ENCODE measurements at places on chromosomes 7 and 10. TPM values are rescaled to one million over a fixed set of nuclear protein-coding genes. Genes with fewer than 3 reads are reported as not detected.

GRCh38 chr10:125559210-125559609 is 123.8 kb downstream of the TEX36 start:
- DNase-seq = no peak

GRCh38 chr7:2913760-2914387 is 69.8 kb upstream of the GNA12 start:
- no peak for DNase-seq

- no peak for DNase-seq
Measured at GRCh38 chr10:127449490-127449889, 99.6 kb upstream of the NPS start.

GRCh38 chr7:124031919-124032318 is 948 bp downstream of the TMEM229A start:
- DNase-seq = no peak

DNA sequence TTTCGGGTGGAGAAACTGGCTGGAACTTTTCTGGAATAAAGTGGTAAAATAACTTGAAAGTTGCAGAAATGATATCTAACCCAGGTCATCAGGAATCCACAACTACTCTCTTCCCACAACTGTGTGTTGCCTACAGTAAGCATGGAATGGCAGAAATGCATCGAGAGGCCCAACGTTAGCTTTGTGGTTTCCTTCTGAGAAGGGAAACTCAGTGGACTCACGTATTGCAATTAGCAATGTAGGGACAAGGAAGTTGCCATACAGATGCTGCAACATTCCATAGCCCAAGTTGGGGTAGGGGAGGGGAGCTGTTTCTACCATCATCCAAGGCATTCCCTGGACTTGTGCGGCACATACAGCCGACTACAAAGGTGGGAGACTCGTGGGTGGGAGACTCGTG is 1.9 kb downstream of the PON1 start:
- no peak for DNase-seq

- DNase-seq = no peak
Measured at GRCh38 chr7:11210374-11210773, 236.7 kb downstream of the PHF14 start.

Gene TUBB8
- total RNA-seq = not detected

DNA sequence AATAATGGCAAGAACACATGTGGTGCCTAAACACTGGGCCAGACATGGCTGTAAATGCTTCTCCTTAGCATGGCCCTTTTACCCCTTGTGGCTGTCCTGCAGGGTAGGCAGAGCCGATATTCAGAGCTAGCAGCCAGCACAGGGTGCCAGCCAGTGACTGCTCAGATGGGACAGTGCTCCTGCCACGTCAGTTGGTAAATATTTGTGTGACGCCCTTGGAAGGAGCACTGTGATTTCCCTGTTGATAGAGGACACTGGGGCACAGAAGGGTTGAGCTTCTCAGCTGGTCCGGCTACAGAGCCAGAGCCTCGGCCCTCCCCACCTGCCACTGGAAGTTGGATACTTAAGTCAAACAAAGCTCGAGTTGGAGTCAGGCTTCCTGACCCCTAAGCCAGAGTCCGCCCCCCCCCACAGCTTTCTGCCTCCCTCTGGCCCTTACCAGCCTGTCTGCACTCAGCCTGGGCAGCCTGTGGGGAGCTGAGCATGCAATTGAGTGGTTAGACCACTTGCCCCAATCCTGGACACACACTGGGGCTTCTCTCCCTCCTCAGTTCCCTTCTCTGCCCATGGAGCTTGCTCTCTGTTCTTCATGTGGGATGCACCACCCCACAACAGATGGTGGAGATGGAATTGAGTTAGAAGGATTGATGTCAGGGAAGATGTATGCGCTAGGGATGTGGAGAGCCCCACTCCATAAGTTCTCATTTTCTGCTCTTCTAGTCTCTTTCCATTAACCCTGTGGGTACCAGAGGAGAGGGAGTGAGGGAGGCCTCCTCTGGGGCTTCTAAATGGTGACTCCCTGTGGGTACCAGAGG is 350.8 kb downstream of the PLXNA4 start:
- no peak for DNase-seq

GRCh38 chr7:119256446-119257131 is 1016.4 kb upstream of the KCND2 start:
- DNase-seq = no peak

Gene AFAP1L2
- 25.8 TPM for total RNA-seq

Gene MDFIC
- 18.4 TPM for total RNA-seq

GRCh38 chr7:43108255-43109011 is 4.0 kb upstream of the HECW1 start:
- DNase-seq = peak; percentile 50

Gene RADIL
- 0.28 TPM for total RNA-seq

GRCh38 chr10:125089469-125089868 is 70.9 kb downstream of the CTBP2 start:
- DNase-seq = no peak

Gene CDK6
- total RNA-seq = 130 TPM

DNA sequence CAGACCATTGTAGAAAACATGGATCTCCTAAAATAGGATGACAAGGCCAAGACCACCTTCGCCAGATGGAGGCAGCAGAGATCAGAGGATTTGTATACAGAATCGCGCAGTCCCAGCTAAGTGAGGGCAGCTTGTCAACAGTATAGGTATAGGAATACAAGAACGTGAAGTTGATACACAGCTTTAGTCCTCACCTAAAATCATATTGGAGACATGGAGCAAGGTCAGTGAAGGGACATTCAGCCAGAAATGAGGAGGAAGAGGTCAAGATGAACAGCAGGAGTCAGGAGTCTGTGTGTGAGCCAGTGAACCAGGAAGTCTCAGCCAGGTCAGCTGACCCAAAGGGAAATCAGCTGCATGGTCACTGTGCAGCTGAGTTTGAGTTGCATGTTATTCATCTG is 263.4 kb upstream of the PRKCQ start:
- DNase-seq = no peak

DNA sequence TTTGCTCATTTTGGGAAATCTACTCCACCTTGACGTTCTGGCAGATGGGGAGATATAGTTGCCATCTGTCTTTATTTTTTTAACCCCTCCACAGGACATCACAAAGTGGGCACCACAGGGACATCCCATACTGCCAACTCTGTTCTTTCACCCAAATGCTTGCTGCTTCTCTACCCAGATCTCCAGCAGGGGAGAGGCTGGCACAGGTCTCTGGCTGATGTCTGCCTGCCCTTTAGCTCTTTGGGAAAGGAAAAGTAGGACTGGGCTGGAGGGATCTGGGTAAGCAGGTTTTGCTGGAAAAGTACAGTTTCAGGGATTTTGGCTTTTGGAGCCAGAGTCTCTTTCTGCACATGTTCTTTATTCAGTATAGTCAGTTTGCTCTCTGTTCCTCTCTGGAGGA is 156.7 kb downstream of the ANLN start:
- DNase-seq = no peak

DNA sequence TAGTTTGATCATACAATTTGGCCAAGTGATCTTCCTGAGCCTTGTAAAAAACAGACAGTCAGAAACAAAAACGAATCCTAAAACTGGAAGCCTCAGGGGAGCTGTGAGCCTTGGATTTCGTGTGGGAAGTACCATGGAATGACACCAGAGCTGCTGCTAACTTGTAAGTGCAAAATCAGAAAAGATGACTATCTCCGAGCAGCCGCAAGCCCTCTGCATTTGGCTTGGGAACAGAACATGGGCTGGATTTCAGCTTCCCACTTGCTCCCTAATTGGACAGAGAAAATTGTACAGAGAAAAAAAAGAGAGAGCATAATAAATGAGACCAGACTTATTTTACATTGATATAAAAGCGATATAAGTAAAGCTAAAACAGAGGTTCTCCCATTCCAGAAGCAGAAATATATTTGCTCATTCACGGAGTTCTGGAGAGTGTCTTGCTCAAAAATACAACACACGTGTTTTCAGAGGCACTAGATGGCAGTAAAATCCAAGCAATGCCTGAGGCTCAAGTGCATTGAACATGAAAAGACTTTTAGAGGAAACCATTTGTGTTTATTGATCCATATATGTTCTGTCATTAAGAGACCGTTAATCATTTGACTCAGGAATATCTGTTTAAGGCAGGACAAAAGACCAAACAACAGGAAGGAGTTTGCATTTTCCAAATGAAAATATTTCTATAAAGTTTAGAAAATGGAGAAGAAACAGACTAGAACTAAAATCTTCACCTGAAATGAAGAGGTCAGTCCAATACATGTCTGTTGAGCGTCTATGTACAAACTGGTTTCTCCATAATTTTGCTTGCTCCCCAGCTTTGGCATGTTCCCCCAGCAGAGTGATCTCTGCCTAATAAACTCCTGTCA is 78.3 kb upstream of the SLC26A5 start:
- DNase-seq = peak; percentile 17

DNA sequence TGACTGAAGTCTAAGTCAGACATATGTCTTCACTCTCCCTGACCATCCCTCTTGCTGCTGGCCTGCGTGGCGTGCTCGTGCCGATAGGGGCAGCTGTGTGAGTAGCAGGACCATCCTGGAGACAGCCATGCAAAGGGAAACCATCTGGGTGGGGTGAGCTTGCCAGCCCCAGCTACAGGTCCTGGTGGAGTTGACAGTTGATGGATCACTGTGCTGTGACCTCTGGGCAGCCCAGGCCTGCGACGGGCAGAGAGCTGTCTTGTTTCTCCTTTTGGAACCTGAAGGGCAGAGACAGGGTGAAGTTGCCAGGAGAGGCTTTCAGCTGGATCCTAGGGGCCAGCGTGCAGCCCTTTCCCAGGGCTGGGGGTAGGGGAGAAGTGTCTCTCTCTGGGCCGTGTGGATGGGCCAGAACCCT is 44.7 kb downstream of the GRK5 start:
- DNase-seq = no peak

DNA sequence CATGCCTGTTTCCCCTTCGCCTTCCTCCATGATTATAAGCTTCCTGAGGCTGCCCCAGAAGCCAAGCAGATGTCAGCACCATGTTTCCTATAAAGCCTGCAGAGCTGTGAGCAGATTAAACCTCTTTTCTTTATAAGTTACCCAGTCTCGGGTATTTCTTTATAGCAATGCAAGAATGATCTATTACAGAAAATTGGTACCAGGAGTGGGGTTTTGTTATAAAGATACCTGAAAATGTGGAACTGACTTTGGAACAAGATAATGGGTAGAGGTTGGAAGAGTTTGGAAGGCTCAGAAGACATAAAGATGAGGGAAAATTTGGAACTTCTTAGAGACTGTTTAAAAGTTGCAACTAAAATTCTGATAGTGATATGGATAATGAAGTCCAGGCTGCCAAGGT is 4.8 kb upstream of the RSU1 start:
- no peak for DNase-seq

GRCh38 chr7:131109011-131109758 is 218.5 kb upstream of the MKLN1 start:
- peak; percentile 11 for DNase-seq

DNA sequence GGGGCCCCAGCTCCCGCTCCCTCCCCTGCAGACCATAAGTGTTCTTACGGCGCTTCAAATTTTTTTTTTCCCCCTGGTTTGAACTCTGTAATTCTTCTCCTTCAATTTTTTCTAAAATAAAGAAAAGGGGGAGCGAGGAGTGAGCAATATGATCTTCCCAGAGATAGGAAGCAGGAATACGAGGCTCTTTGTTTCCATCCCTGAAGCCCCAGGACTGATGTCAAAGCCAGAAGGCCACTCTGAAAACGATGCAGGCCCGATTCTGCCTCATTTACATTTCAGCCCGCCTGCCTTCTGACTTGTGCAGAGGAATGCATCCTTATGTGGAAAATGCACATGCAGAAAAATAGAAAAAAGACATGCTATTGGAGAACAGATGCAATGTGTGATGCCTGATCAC is 401.5 kb upstream of the MKI67 start:
- no peak for DNase-seq

- no peak for DNase-seq
Measured at GRCh38 chr7:36153571-36154097, 580 bp downstream of the EEPD1 start.

Gene ARMH3
- 17.3 TPM for total RNA-seq

DNA sequence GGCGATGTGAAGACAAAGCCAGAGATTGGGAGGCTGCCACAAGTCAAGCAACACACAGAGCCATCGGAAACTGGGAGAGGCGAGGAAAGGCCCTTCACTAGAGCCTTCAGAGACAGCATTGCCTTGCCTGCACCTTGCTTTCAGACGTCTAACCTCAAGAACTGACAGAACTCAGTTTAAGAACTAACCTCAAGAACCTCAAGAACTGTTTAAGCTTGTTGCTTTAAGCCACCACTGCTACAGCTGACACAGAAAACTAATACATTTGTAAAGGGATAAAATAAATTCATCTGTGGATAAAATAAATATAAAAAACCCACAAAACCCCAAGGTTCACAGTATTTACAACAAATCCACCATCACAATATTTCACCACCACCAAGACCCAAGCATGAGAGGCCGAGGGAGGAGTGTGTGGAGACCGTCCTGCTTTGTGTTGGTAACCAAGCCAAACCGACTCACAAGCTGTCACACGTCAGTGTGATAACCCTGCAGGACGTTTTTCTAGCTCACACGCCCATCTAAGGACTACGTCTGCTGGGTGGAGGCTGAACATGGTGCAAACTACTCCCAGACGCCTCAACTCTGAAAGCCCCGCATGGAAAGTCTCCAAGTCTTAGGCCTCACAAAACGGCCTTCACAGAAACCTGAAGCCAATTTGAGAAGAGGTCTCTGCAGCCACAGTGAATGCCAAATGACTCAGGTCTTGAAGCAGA is 116.8 kb downstream of the ABLIM1 start:
- DNase-seq = peak; percentile 89

Gene ALOX5
- not detected for total RNA-seq

GRCh38 chr10:30630571-30630970 is 1.0 kb upstream of the LYZL2 start:
- DNase-seq = no peak

GRCh38 chr10:82251222-82251906 is 376.4 kb downstream of the NRG3 start:
- no peak for DNase-seq

GRCh38 chr10:47184273-47184672 is 115.7 kb upstream of the GDF10 start:
- no peak for DNase-seq

DNA sequence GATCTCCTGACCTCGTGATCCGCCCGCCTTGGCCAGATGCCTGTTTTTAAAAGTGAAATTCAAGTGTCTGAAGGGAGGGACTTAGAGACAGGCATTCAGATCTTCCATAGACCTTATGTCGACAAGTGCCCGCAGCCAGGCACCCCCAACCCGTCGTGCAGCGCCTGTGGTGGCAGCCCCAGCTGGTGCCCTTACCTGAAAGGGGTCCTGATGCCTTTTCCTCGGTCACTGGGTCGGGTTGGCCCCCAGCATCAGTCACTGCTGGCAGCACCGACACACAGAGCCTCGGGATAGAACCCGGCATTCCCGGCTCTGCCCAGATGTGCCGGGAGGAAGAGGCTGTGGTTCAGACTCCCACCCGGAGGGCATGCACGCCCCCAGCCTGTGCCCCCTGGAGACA is 23.3 kb downstream of the LRRC27 start:
- no peak for DNase-seq

GRCh38 chr7:115059321-115059720 is 137.4 kb downstream of the MDFIC start:
- DNase-seq = no peak

DNA sequence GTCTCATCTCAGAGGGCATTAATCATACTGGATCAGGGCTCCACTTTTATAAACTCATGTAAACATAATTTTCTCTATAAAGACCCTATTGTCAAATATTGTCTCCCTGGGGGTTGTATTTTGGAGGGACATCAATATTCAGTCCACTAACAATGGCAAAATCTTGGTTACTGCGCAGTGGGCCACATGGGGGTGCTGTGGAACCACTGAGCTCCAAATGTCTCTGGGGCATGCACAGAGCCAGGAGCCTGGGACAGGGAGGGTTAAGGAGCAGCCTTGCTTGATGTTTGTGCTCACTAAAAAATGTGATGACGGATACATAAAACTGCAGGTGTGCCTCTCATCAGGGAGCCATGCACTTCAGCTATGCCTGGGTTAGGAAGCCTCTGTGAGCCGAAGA is 62.1 kb upstream of the PRSS58 start:
- no peak for DNase-seq
